ENCODE measurements at places on chromosomes 7 and 10.

- no peak for DNase-seq
Observed at GRCh38 chr10:70763567-70763966, 21.6 kb downstream of the TBATA start.

DNA sequence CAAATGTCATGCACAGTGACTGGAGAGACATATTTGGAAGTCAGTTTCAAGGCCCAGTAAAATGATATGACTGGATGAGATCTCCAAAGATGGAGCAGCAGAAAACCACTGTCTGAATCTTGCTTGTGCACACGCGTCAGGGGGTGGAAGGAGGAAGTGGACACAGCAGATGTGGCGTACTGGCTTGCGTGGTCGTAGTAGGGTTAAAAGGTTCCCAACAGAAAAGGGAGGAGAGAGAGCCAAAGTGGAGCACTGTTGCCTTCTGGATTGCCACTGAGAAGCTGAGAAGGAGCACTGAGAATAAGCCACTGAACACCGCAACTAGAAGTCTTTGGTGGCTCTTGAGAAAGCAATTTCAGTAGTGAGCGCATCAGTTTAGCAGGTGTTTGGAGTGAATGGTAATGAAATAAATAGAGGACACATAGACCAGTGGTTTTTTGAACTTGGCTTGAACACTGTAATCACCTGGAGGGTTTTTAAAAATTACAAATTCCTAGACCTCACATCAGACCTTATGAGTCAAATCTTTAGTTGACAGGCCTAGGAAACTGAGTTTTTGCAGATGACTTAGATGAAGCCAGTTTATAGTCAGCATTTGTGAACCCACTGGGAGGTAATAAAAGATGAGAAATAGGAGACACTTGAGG, 227.3 kb downstream of the PTEN start:
- no peak for DNase-seq

- DNase-seq: no peak
Observed at GRCh38 chr10:23294638-23295247, 49.9 kb downstream of the C10orf67 start.

DNA sequence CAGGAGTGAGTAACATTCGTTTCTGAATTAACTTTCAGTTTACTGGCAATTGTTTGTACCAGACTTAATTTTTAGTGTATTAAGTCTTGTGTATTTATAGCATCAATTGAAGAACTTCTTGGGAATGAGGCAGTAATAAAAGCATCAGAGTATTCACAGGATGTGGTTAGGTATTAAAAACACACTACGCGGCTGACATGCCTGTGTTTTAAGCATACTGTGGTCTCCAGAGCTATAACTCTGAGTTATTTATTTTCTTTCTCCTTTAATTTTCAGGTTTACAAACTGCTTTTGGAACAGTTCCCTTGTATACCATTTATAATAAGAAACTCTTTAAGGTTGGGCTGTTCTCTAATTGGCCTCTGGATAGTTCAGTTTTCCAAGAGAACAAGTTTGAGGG, 626.1 kb upstream of the NRG3 start:
- no peak for DNase-seq

DNA sequence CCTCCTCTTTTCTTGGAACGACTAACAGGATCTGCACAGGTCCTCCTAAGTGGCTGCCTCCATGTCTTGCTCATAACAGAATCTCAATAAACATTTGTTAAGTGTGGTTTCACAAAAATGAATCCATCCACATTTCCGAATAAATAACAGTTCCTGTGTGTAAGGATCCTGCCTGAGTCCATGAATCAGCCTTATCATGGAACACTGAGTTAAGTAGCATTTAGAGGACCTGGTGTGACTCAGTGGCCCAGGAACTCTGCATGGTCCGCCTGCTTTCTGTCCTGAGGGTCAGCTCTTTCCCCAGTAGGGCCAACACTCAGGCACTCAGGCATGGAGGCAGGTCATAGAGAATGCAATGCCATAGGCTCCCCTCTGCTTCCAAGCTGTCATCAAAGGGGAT, 15.8 kb upstream of the C10orf90 start:
- DNase-seq: no peak

DNA sequence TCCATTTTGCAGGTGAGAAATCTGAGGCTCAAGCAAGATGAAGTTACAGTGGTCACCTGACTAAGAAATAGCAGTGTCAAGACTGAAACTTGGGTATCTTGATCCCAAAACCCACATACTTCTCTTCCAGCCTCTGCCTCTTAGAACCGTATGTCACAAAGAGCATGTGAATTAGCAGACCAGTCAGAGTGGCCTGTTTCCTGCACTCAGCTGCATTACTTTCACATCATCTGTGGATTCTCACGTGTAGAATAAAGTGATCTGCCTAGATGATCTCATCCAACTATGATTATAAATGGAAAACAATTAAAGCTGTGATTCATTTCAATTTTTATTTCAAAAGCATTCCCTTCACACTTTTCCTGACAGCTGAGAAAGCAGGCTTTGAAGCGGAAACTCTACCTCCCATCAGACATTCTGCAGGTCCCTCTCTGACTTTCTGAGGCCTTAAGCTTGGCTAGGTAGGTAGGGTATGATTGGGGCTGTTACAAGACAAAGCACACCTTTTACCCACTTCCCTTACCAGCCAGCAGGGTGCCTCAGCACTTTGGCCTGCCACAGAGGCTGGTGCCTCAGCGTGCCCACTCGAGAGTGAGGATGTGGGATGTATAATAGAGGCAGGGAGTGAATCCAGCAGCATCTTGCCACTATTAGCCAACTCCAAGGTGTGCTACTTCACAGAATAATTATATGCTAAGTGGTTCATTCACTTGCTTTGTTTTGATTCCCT, 70.2 kb upstream of the PDE1C start:
- no peak for DNase-seq

DNA sequence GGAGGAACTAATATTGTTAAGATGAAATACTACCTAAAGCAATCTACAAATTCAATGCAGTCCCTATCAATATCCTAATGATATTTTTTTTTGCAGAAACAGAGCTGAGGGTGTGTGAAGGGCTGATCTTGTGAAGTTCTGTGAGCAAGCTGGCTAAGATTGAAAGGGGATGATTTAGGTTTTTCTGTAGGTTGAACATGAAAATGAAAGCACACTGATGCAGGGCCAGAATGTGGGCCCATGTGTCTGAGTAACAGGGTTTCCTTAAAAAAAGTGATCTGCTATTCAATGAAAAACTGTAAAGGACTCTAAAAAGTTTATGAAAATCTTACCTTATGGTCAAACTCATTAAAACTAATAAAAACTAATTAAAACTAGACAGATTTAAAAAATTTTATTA, 47.4 kb downstream of the GRB10 start:
- DNase-seq: no peak

DNA sequence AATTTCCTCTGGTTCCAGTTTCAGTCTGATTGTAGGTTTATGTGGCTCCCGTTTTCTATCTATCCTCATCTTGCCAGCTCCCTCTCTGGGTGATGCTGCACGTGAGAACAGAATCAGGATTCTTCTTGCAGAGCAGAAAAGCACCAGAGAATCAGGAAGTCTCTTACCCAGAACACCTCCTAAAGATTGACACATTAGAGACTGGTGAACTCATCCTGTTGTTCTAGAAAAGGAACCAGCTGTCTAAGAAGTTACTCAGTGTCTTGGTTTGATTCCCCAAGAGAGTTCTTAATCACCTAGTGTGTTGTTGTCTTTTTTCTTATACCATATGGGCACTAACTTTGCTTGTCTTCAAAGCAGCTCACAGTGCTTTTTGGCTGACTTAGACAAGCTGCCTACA, 152.4 kb downstream of the DGKI start:
- no peak for DNase-seq

- no peak for DNase-seq
Observed at GRCh38 chr10:5817322-5818047, 4.3 kb upstream of the GDI2 start.

- DNase-seq: no peak
Observed at GRCh38 chr7:154304740-154305700, 252.8 kb downstream of the DPP6 start.

GRCh38 chr7:9889554-9889953, 1084.1 kb upstream of the PHF14 start:
- DNase-seq: no peak

DNA sequence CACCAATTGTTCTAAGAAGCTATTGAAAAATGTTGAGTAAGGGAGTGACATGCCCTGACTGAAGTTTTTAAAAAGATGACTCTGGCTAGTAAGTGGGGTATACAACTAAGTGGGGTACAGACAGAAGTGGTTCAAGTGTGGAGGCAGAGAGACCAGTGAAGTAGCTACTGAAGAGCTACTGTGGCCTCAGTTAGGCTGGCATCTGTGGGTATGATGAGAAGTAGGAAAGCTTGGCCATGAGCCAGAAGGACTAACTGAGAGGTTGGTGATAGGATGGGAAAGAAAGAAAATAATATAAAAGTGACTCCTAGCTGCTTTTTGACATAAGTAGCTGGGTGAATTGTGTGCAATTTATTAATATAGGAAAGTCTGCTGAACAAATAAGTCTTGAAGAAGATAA, 176.6 kb downstream of the SEMA3D start:
- no peak for DNase-seq

DNA sequence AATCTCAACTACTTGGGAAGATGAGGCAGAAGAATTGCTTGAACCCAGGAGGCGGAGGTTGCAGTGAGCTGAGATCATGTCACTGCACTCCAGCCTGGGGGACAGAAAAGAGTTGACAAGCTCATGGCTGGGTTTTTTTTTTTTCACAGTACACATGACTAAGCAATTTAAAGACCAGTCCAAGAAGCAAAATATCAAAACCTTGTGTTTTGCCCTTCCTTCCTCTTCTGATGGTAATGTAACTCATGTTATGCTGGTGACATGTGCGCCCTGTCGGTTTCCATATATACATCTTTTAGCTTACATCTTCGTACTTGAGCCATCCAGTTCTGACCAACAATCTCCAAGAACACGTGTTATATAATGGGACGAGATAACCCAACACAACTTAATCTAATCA, 237.7 kb upstream of the PLXDC2 start:
- DNase-seq: no peak

GRCh38 chr10:52004342-52004949, 305.1 kb upstream of the CSTF2T start:
- DNase-seq: no peak

- DNase-seq: no peak
Observed at GRCh38 chr7:47932466-47933037, 15.7 kb downstream of the PKD1L1 start.
